ENCODE measurements at places on chromosomes 11 and 22.

- no peak for DNase-seq
Observed at GRCh38 chr11:116596346-116597260, 176.2 kb downstream of the BUD13 start.

DNA sequence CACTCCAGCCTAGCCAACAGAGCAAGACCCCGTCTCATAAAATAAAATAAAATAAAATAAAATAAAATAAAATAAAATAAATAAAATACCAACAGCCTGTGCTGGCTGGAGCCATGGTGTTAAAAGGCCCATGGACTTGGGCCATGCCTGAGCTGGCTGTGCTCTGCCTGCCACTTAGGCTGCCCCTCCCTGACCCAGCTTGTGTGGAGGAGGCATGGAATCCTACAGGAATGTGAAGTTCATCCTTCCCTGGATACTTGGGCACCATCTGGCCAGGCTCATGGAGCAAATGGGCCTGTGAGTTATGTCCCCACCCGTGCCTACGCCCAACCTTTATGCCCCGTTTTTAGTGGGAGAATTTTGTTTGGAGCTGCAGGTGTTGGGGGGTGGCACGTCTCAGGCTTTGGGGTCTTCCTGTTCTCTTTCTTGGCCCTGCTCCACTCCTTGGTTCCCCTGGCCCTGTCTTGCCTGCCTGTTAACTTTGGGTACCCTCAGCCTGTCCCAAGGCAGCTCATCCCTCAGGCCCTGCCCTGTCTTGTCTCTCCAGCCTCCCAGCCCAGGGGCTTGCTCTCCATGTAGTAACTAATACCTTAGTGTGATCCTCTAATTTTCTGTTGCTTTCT is 51.3 kb downstream of the BCR start:
- no peak for DNase-seq

DNA sequence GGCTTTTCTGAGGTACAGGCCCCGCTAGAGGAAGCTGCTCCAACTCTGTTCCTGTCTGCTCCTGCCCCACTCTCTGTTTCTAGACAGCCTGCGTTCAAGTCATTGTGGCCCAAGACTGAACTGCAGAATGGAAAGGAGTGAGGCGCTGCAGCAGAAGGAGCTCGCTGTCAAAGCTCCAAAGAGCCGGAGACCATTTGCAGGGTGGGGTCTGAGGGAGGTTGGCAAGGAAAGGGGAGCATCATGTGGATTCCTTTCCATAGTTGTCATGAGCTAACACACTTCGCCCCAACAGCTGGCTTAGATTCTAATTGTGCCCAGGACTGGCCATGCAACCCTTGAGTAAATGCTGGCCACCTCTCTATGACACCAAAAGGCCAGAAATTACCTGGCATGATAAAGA is 18.8 kb downstream of the APOL4 start:
- no peak for DNase-seq

DNA sequence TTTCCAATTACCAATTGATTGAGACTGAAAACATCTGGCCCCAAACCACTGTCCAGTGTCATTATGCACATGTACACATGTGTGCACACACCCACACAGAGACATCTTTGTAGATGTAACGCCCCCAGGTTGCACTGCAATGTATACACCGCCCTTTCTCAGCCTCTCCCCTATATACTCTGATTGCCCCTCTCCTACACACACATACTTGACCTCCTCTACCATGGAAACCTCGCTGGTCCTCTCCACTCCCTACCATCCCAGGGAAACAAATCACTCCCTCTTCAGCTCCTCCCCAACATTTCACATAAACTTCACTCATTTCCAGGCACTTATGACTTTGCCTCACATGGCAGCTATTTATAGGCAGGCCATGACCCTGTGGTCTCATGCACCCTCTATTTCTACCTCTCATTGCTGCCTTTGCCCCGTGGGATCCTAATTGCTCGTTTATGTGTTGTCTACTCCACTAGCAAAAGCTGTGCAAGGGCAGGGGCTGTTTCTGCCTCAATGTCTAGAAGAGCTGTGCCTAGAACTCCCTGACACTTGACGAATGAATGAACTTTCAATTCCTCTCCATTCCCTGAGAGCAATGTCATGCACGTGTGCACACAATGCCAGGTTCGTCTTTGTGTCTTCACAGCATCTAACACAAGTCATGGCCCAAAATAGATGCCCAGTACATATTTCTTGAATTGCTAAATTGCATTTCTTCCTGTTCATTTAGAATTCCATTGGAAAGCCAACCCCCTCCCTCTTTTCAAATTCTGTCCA is 10.0 kb upstream of the TMA7B start:
- DNase-seq: no peak

- no peak for DNase-seq
Observed at GRCh38 chr11:17932472-17932871, 80.4 kb downstream of the SERGEF start.

GRCh38 chr11:12079726-12080556 is 30.4 kb upstream of the MICAL2 start:
- DNase-seq: no peak

- DNase-seq: no peak
Observed at GRCh38 chr11:77278595-77279506, 22.6 kb downstream of the GDPD4 start.

DNA sequence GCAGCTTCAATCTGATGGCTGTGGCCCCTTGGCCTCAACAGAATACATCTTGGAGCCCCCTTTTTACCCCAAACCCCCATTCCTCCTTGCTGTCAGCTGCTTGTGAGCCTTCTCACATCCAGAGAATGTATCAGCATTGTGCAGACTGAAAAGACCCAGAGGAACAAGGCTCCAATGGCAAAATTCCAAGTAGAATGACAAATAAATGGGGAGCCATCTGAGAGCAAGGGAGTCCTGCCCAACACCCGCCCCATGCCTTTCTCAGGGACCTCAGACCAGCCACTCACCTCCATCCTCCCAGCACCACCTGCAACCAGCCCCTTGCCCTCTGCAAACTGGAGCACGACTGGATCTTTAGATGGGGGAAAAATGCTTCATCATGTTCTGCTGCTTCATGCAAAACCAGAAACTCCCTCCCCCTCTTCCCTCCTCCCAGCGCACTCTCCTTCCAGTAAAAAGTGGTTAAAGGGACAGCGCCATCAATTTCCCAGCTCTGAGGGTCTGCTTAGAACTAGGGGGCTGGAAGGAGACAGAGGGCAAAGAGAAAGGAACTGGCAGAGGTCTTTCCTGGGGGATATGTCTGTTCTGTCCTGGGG is 2.2 kb upstream of the NEFH start:
- no peak for DNase-seq

DNA sequence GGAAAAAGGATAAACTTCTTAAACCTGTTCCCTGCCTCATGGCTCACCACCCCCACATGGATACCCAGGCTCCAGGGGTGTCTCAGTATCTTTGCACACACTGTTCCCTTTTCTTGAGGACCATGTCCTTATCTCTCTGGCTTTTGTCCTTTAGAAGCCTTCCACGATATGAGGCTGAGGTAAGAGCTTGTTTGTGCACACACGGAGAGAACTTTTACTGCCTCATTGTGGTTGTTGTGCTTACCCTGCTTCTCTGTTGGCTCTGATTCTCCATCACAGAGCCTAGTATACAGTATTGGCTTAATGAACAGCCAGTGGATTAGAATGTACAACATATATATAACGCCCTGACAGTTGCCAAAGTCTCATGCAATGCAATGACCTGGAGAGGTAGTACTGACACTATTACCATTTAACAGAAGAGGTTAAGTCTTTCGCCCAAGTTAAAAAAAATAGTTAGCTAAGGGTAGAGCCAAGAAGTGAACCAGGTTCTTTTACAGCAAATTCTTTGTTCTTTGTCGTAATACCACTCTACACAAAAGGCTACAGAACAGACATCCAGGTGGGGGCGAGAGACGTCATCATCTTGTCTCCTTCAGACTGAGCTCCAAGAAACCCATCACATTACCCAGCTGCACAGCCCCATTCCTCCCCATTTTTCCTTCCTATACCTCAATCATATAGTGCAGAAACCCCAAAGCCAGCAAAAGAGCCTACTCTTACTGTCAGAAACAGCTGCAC is 117.3 kb downstream of the PLEKHA7 start:
- no peak for DNase-seq

GRCh38 chr22:32564170-32565001 is 89.8 kb downstream of the FBXO7 start:
- no peak for DNase-seq

DNA sequence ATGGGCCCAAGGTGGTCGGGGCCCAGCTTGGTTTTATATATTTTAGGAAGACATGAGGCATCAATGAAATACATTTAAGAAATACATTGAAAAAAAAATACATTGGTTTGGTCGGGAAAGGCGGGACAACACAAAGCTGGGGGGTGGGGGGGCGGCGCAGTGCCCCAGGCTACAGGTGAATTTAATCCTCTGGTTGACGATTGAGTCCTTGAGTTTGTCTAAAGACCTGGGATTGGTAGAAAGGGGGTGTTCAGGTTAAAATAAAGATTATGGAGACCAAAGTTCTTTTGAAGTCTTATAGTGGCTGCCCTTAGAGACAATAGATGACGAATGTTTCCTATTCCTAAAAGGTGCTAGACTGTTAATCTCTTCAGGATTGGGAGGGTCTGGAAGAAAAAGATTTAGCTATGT is 3.1 kb downstream of the IFITM1 start:
- DNase-seq: no peak

DNA sequence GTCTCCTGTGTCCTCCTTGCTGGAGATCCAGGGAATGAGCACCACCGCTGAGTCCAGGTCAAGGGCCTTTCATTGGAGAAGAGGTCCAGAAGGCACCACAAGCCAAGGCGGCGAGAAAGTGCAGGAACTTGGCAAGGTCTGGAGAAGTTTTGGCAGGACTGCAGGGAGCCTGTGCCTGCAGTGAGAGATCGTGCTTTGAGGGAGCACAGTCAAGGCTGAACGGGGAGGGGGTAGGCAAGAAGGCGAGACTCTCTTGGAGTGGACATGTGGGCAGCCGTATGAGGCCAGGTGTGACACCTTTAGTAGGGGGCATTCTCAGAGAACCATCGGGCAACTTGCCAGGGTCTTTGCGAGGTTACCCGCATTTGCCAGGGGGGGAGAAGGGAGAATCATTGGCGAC is 30.5 kb downstream of the LRRC10B start:
- DNase-seq: no peak

- no peak for DNase-seq
Observed at GRCh38 chr22:43147821-43148220, 3.5 kb upstream of the TSPO start.

GRCh38 chr22:38554281-38554680 is 15.7 kb downstream of the DMC1 start:
- no peak for DNase-seq

DNA sequence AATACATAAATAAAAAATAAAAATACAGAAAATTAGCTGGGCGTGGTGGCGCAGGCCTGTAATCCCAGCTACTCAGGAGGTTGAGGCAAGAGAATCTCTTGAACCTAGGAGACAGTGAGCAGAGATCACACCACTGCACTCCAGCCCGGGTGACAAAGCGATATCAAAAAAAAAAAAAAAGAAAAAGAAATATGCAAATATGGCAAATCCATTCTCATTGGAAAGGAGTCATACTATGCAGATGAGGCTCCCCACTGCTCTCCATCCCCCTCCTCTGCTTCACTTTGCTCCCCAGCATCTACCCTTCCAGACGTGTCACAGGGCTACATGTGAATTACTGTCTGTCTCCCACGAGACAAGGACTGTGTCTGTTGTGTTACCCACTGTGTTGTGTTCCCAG is 36.3 kb upstream of the PDGFB start:
- DNase-seq: no peak

DNA sequence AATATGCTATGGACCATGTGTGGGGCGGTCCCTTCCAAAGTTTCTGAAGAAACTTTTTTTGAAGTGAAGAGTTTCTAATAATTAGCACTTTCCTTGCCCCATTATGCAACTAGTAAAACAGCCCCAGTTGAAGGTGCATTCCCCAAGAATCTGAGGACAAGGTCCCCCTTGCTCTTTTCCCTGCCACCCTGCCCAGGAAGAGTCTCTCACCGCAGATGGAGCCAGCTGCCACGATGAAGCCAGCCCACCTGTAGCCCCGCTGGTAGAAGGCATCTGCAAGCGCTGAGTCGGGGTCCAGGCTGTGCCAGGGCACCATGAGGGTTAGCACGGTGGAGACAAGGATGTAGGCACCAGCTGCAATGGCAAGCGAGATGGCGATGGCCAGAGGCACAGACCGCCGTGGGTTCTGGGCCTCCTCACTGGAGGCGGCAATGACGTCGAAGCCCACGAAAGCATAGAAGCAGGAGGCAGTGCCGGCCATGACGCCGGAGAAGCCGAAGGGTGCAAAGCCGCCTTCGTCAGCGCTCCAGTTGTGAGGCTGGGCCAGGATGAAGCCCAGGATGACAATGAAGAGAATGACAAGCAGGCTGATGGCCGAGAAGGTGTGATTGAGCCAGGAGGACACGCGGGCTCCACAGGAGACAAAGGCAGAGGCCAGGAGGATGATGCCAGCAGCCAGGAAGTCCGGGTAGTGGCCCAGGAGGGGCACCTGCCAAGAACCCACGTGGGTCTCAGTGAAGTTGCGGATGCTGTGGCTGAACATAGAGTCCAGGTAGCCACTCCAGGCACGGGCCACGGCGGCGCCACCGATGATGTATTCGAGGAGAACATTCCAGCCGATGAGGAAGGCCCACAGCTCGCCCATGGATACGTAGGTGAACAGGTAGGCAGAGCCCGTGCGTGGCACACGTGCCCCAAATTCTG is 1.5 kb downstream of the SLC7A4 start:
- DNase-seq: no peak

- DNase-seq: no peak
Observed at GRCh38 chr11:65851811-65852507, 6.0 kb downstream of the CFL1 start.

DNA sequence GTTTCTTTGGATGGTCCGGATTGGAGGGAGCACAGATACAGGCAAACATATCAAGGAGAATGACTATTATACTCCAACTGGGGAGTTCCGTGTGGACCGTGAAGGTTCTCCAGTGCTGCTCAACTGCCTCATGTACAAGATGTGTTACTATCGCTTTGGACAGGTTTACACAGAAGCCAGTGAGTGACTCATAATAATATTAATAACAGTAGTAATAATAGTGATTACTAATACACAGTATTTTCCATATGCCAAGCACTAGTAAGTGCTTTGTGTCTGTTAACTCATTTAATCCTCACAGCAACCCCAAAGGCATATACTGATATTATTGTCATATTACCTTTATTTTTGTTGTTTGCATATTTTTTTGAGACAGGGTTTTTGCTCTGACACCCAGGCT is 6.6 kb upstream of the CHEK1 start:
- no peak for DNase-seq

- DNase-seq: no peak
Observed at GRCh38 chr11:80727315-80727714, 1286.5 kb upstream of the TENM4 start.

Measured in osteocyte (in vitro differentiated cells).